ENCODE measurements at places on chromosomes 11 and 22.

DNA sequence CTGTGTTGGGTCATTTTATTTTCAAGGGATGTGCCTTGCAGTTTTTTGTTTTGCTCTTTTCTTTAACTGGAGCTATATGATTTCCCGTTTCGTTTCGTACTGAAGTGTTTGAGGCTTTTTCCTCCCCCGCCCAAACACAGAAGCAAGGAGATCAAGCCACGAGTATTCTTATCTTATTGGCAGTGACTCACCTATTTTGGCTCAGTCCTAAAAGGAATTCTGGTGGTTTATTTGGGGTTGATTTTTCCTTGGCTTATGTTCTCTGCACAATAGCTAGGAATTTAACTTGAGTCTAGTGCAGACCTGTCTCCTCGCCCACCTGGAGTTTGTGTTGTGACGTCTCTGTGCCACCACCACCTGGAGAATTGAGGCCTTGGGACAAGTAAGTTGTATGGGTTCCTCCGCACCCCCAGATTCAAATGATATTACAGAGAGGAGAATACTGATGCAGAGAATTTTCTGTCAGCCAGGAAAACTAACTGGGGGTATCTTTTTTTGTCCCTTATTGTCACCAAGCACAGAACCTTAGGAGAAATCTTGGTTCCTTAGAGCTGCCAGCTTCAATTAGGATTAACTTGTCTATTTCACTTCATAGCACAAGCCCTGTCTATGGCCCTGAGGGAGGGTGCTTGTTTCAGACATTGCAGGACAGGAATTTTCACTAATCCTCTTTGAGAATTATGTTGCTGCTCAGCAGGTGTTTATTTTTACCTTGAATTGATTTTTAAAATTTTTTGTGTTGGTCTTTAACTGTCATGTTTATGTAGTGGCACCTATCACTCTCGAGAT, 90.4 kb upstream of the BIRC3 start:
- DNase-seq: no peak

DNA sequence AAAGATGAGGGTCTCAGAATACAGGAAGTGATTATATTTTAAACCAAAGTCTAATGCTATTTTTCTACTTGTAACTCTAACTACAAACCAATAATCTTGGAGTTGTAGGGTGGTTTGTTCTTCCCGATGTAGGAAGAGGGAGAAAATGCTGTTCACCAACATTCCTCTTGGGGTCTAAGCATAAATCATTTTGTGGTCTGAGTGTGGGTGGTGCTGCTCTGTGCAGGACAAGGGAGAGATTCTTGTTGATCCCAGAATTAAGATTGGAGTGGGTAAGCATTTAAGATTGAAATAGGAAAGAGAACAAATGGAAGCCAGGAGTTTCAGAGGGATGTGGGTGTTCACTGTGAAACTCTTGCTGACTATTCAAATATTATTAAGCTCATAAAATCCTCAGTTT, 38.6 kb upstream of the MMP13 start:
- DNase-seq: peak; percentile 57

GRCh38 chr11:134125507-134125906, 56.6 kb downstream of the JAM3 start:
- no peak for DNase-seq

GRCh38 chr11:31780078-31780477, 31.0 kb downstream of the PAX6 start:
- DNase-seq: no peak

DNA sequence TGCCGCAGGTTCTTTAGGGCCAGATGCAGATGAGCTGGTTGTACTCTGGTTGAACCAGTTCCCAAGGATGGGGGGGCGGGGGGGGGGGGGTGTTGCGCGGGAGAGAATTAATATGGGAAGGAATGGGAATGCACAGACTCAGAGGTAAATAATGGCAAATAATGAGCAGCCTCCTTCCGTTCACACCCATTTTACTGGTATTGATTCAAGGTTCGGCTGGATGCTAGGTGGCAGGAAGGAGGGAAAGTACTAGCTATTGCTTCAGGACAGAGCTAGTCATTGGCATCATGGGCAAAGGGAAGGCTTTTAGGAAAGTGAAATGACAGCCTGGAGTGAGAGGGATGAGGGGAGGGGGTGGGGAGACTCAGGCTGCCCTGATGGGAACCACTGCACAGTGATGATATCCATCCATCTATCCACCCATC, at the start of gene VSTM5:
VSTM5 (minus strand) TSS at position 25 of the 425 bp plus-strand sequence. CDS start 116 bp downstream, outside the sequence.
- no peak for DNase-seq

- DNase-seq: no peak
These were observed 367.6 kb downstream of the TBC1D22A start for GRCh38 chr22:47129902-47130635.
